ENCODE measurements at places on chromosomes 7 and 10.
A peak's percentile ranks its signal among the peaks of the same experiment; 100 is the strongest.

- DNase-seq: no peak
These were observed 74.2 kb downstream of the MAD1L1 start for GRCh38 chr7:2158331-2159175.

GRCh38 chr7:51376420-51377092 is 59.9 kb upstream of the COBL start:
- DNase-seq: no peak

DNA sequence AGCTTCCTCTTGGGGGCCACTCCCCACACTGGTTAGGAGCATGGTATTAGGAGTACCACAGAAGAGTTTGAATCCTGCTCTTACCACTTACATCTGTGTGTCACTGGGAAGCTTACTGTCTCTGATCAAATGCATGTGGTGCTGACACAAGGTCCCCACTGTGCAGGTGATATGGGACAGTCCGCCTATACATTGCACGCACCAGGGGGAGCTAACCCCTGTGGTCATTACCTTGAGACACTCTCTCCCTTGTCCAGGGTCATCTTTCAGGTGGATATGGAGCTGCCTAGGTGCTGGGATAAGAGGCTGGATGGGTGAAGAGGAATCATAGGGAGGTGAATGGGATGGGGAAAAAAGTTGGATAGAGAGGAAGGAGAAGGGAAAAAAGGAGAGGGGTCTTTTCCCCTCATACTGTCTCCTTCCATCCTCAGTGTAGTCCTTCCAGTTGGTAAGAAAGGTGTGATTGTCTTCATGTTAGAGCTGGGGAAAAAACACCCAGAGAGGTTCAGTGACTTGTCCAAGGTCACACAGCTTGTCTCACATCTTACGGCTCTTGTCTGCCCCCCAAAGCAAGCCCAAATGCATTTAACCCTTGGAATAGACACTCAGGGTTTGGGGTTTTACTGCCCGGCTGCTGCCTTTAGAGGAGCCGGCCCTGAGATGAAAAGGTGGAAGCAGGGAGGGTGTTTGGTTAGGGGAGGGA is 125.9 kb downstream of the CDH23 start:
- DNase-seq: no peak

GRCh38 chr7:4631380-4632179 is 50.5 kb upstream of the FOXK1 start:
- DNase-seq: no peak

GRCh38 chr10:63129888-63130287 is 3.2 kb upstream of the NRBF2 start:
- DNase-seq: no peak

DNA sequence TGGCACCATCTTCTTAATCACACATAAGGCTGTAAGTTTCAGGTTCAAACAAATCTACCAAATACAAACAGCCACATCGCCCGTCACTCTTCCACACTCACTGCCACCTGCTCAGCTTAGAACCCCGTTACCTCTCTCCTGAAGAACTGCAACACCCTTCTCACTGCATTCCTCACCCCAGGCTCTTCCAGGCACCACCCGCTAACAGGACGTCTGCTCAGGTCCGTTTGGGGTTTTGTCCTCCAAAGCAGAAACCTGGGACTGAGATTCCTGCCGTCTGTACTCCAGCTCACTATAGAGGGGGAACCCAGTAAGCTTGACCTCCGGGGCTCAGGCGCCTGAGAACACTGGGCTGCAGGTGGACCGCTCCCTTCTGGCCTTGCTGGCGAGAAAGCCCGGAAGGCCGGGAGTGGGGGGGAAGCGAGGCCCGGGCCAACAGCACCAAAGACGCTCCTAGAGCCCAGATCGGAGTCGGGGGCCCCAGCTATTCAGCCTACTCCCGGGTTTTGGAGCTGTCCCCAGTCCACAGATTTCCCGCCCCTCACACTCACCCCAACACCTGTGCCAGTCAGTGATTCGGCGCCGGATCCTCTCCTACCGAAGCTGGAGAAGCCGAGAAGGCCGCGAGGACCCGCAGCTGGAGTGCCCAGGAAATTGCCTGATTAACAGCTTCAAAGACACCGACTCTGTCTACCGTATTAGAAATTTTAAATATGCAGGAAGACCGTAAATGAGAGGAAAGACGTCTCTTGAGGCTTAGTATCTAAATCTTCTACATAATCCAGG is at the start of gene AP3M1:
AP3M1 (minus strand) TSS at position 625 of the 786 bp plus-strand sequence. CDS start 12,449 bp downstream, outside the sequence.
- DNase-seq: no peak

DNA sequence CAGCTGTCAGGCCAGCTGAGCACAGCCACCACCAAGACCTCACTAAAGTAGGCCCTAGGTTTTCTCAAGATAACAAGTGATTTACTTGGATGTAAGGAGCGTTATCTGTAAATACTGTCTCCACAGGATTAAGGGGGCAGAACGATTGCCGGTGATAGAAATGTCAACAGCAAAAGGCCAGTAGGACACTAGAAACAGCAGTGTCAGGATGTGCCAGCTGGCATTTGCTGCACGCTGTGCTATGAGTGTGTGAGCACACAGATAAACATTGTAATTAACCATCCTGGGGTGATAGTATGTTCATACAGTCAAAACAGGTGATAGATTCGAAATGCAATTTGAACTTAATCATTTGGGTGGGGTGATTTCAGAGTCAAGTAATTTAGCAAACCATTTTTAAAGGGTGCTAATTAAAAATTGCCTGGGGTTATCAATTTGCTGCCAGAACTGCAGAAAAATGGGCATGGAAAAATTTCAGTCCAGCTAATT is 36.3 kb upstream of the NOBOX start:
- no peak for DNase-seq

DNA sequence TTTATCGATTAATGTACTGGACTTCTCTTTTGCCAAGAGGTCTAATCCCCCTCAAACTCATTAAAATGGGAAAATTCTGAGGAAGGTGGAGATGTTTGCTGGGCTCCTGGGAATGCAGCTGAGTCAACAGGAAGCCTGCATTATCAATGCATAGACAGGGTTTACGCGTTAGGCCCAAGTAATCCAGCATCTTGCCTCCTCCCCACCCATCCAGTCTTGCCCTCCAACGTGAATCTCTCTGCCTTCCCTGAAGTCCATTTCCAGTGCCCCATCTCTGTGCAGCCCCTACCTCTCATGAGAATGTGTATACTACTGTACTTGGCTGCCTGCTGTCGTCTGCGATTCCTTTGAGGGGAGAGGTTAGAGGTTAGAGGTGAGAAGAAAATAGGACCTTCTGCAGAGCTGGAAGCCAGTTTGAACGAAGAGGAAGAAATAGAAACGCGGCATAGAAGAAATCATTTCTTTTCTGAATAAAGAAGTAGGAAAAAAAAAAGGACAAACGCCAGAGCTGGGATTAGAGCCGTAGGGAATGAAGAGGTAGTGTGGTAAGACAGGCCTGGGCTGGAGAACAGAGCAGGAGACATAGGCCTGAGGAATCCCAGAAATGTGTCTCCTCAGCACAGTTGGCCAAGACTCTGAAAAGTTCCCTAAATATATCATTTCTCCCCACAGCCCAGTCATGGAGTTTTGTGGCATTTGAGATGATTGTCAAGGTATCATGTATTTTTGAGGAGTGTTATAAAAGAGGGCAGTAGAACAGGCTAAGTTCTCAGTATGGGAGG is 75.6 kb downstream of the MYOF start:
- DNase-seq: no peak

- no peak for DNase-seq
These were observed 18.7 kb downstream of the NFE2L3 start for GRCh38 chr7:26170663-26171062.

DNA sequence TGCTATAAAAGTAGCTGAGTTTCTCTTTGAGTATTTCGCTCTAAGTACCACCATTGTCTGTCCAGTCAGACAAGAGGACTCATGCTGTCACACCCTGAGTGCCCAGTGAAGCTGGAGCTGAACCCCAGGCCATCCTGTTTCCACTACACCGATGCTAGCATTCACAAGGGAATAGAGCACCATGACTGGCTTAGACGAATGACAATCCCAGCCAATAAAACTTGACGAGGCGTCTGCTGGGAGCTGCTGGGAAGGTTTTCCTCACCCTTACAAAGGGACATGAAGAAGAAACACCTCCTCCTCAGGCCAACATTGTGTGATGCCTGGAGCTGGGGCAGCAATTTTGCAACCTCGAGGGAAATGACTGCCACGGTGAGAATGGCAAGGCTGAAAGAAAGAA is 17.5 kb upstream of the SLIT1 start:
- no peak for DNase-seq

DNA sequence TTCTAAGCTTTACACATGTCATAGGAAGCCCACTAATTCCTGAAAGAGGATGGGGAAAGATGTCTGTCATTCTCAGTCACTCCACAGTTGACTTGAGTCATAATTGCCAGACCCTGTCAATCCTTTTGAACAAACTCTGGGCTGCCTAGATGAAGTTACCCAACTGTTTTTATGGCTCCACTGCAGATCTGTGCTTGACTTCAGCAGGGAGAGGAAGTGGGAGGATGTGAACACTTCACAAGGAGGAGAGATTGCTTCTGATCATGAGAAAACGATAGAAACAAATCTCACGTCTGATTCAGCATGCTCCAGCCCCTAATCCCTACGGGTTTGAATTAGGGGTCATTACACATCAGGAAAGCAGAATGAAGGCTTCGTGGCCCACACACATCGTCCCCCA is 596.6 kb upstream of the CELF2 start:
- no peak for DNase-seq

- no peak for DNase-seq
These were observed 243.7 kb upstream of the PHYHIPL start for GRCh38 chr10:58932577-58933314.

DNA sequence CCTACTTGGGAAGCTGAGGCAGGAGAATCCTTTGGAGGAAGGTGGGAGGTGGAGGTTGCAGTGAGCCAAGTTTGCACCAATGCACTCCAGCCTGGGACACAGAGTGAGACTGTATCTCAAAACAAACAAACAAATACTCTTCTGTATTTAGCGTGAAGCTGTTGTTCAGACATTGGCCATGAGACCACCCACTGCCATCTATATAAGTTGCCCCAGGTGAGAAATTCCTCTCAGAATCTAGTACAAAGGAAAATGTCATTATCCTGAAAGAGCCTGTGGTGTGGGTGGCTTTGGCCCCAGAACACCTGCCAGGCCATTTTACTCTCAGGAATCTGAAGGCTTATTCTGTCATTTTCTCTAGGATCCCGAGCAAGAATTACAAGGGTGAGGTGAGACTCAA is 4.0 kb upstream of the FRMD4A start:
- no peak for DNase-seq

DNA sequence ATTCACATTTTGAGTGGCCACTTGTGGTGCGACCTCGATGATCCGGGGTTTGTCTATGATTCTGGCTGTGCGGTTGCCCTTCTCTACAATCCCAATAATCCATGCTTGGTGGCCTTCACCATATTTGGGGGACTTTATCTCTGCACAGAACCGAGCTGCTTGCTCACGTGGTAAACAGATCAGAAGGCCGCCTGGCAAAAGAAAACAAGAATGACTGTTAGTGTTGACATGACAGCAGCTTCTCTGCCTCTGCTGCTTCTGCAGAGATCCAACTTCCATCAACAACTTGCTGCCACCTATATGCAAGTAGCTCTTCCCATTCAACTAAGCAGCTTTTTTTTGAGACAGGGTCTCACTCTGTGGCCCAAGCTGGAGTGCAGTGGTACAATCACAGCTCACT is 19.3 kb upstream of the PHYH start:
- DNase-seq: no peak

- DNase-seq: no peak
These were observed 122.9 kb upstream of the LYZL2 start for GRCh38 chr10:30752481-30752881.

- DNase-seq: no peak
These were observed 105.3 kb downstream of the BMS1 start for GRCh38 chr10:42887734-42888503.

DNA sequence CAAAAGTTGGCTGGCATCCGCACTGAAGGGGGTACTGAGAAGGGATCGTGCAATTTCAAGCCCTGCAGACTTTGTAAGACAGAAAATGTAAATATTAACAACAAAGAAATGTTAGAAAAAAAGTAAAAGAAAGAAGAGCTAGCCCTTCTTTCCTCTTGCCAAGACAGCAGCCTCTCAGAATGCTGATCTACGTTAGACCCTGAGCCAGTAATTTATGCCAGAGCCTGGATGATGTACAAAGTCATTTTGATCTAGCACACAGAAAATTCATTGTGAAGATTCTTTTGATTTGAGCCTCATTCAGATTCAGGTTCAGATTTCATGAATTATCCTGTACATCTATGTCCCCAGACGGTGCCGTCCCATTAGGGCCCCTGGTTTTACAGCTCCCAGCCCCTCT is 105.2 kb downstream of the PRKCQ start:
- no peak for DNase-seq

- no peak for DNase-seq
These were observed 198.9 kb upstream of the AOAH start for GRCh38 chr7:36923185-36923584.

GRCh38 chr10:52903397-52903938 is 130.9 kb upstream of the MBL2 start:
- DNase-seq: no peak

- no peak for DNase-seq
These were observed 133.8 kb upstream of the HDAC9 start for GRCh38 chr7:18361756-18362155.

DNA sequence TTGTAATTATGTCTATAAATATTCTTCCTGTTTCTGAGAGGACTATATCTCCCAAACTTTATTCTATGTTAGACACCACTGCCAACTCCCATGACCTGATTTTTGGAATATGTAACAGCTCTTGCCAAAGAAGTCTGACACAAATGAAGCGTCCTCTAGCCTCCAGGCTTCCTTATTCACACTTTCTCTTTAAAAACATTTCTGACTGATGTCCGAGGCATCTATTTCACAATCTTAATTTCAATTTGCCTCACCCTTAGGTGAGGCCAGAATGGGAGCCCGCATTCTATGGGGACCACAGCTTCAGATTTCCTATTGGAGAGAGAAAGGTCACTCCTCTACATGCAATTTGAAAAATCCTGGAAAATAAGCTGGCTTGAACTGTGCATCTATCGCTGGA is 873.2 kb downstream of the GATA3 start:
- no peak for DNase-seq

- no peak for DNase-seq
These were observed at the start of gene GPRIN2 for GRCh38 chr10:46556515-46557318. GPRIN2 (minus strand) TSS chr10:46556658; CDS start chr10:46550736, 5,922 bp downstream.

DNA sequence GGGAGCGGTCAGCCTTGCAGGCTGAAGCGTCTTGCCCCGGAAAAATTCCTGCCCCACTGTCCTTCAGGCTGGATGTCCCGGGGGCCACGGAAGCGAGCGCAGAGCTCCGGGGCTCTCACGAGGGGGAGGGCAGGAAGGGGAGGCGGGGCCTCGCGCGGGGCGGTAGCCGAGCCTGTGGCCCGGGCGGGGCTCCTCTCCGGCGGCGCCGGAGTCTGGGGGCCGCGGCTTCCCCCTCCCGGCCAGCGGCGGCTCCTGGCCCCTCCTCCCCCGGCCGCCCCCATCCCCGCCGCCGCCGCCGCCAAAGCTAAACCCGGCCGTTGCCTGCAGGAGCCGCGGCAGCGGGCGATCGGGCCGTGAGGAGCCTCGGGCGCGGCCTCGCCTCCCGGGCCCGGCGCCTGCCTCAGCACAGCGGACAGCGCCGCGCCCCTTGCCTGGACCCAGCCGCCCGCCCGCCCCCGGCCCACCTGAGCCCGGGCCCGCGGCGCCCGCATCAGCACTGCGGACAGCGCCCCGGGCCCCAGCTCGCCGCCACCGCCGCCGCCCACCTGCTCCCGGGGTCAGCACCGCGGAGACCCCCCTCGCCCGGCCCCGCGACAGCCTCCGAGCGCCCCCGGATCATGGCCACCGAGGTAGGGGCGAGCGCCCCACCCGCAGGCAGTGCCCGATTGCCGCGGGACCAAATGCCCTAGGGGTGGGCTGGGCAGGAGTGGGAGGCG is at the start of gene GOLGA7B:
GOLGA7B (plus strand) TSS at position 157 of the 716 bp plus-strand sequence; CDS start at position 618, 461 bp downstream.
- peak; percentile 61 for DNase-seq

GRCh38 chr10:93346694-93347093 is 135.4 kb downstream of the MYOF start:
- DNase-seq: no peak

GRCh38 chr10:21497177-21497807 is 28.2 kb downstream of the SKIDA1 start:
- no peak for DNase-seq
